Tibial nerve (tissue), 4 donors: ENCODE measurements at places on chromosomes 5 and 9. TPM values are rescaled to one million over a fixed set of nuclear protein-coding genes. Genes with fewer than 3 reads are reported as not detected.

WNT8A gene
- total RNA-seq: not detected

MORN5 gene
- not detected for total RNA-seq

SAPCD2 gene
- total RNA-seq: not detected

CRAT gene
- 42.7 TPM for total RNA-seq

LAMC3 gene
- total RNA-seq: not detected

SIT1 gene
- total RNA-seq: 0.39 TPM

DBH gene
- total RNA-seq: not detected

PCDH12 gene
- total RNA-seq: 1.0 TPM

HTR4 gene
- total RNA-seq: not detected

IFNA13 gene
- not detected for total RNA-seq

SH2D3C gene
- total RNA-seq: 4.2 TPM

ZNF879 gene
- total RNA-seq: 3.7 TPM

CDKN2B gene
- 33.1 TPM for total RNA-seq

THBS4 gene
- total RNA-seq: 153 TPM

CDKN2B-AS1 gene
- 0.90 TPM for total RNA-seq

LCN15 gene
- not detected for total RNA-seq

HAVCR1 gene
- 0.42 TPM for total RNA-seq

ZBTB26 gene
- total RNA-seq: 7.2 TPM

CBY3 gene
- total RNA-seq: not detected

SLC35D2 gene
- total RNA-seq: 66.6 TPM

PHF19 gene
- total RNA-seq: 47.4 TPM

TLE1 gene
- total RNA-seq: 81.8 TPM

CCL28 gene
- 2.7 TPM for total RNA-seq

SPTAN1 gene
- 491 TPM for total RNA-seq

GABRA1 gene
- total RNA-seq: not detected

PRRX2 gene
- total RNA-seq: 14.5 TPM

GZMA gene
- not detected for total RNA-seq

DIRAS2 gene
- 2.2 TPM for total RNA-seq

DNAH5 gene
- 0.21 TPM for total RNA-seq

GNPDA1 gene
- 29.7 TPM for total RNA-seq

SPATA9 gene
- total RNA-seq: 1.2 TPM

OR2V2 gene
- not detected for total RNA-seq

LVRN gene
- 15.9 TPM for total RNA-seq

ADAMTS16 gene
- 2.8 TPM for total RNA-seq

GPX8 gene
- 12.0 TPM for total RNA-seq

SLC31A2 gene
- total RNA-seq: 41.9 TPM

SEC16A gene
- total RNA-seq: 45.8 TPM

TRIM36 gene
- 12.7 TPM for total RNA-seq

C5orf58 gene
- total RNA-seq: not detected

MUSK gene
- 0.22 TPM for total RNA-seq

FREM1 gene
- total RNA-seq: 3.3 TPM

FSD1L gene
- total RNA-seq: 13.2 TPM

SMIM33 gene
- total RNA-seq: not detected
